ENCODE measurements at places on chromosomes 6 and 20.

DNA sequence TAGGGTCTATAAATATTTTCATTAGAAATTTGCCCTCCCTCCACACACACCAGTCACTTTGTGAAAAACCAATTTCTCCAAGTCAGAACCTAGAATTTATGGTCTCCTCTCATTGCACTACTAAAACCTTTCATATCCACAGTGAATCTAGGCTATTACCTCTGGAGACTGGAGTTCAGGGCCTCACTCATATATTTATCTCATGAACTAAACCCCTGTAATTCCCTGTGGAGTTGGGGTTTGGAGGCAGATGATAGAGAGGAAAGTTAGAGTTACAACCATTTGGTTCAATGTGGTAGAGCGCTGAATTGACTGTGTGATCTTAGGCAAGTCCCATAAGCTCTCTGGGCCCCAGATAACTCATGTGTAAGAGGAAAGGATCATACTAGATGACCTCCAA lies 18.2 kb upstream of the CEP85L start:
- no peak for DNase-seq

DNA sequence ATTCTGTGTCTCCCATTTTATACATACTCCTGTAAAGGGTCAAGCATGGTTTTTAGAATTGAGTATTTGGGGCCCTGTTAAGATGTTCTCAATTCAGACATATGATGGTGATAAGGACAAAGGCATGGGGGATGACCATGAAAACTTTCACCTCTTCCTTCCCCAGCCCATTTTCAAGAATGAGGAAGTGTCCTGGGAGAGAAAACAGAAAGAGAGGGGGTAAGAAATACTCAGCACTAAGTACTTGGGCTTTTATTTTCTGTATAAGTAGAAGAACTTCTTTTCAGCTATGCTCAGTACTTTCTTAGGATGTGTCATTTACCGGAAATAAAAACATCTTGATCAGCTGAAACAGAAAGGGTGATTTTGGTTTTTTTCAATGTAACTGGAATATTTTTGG lies 10.9 kb upstream of the MBOAT1 start:
- no peak for DNase-seq

- DNase-seq, result no peak
These were observed 143.9 kb upstream of the ZNF217 start for GRCh38 chr20:53737396-53738038.

DNA sequence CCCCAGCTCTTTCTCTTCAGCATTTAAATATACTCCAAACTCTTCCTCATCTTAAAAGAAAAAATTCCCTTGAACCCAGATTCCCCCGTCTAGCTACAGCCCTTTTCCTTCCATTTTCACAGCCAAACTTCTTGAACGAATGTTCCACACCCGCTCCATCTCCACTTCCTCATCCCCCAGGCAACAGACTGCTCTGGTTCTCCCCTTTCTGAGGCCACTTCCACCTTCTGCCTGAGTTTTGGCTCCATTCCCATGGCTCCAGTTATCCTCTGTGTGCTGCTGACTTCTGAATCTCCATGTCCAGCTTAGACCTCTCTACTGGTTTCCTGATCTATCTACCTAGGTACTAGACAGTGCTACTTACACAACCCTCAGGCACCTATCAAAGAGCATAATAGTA lies 106.4 kb downstream of the RALGAPA2 start:
- DNase-seq, result no peak

GRCh38 chr6:34390531-34391472 lies 1.7 kb downstream of the NUDT3 start:
- DNase-seq, result no peak

- DNase-seq, result no peak
These were observed 38.9 kb downstream of the ARHGAP40 start for GRCh38 chr20:38640521-38640920.

GRCh38 chr6:142647449-142648035 lies 297.4 kb downstream of the HIVEP2 start:
- no peak for DNase-seq

- DNase-seq, result no peak
These were observed 59.3 kb downstream of the DLL1 start for GRCh38 chr6:170231293-170232185.

- no peak for DNase-seq
These were observed 55.7 kb upstream of the NKX2-2 start for GRCh38 chr20:21569586-21569985.

DNA sequence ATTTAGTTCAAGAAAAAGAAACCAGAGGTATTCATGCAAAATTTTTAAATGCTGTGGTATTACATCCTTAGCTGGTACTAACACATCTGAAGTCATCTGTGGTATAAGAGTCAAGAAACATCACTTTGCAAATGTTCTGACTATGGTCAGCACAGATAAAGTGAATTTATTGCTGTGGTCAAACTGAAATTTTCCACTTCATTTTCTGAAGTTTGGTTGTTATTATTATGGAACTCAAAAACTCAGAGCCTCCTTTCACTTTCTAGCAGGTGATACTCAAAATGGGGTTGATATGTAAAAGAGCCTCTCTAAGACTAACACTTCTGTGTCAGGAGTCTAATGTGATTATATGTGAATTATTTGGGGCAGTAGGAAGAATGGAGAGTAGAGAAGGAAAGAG lies 257.8 kb downstream of the RNGTT start:
- DNase-seq, result no peak

DNA sequence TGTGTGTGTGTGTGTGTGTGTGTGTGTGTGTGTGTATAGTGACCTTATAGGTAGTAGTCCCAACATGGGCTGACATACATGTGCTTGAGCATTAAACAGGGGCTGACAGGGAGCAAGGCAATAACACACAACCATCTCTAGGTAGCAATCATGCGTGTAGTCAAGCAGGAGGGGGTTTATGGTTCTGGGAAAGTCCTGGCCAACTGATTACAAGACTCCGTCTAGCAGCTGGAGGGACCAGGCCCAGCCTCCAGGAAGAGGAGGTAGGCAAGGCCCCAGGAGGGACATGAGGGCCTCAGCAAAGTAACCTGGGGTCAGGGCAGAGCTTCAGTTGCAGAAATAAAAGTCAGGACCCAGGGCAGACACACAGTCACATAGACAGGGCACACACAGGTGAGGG lies 60.6 kb upstream of the E2F3 start:
- no peak for DNase-seq

DNA sequence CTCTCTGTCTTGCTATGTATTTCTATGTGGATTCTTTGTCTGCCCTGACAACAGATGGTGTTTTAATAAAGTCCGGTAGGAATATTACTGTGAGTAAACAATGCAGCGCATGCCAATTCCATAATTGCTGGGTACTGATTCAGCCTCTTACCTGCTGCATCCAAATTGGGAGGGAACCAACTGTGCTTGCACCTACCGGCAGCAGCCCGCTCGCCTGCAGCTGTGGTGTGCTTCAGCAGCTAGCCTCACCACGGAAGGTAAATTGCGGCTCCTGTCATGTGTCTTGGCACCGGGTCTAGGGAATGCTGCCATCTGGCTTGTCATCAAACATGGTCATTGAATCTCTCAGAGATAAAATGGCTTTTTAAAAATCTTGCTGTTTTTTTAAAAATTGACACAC lies 704.8 kb upstream of the SLC35B3 start:
- no peak for DNase-seq

GRCh38 chr20:22802296-22802695 lies 217.9 kb upstream of the FOXA2 start:
- no peak for DNase-seq

DNA sequence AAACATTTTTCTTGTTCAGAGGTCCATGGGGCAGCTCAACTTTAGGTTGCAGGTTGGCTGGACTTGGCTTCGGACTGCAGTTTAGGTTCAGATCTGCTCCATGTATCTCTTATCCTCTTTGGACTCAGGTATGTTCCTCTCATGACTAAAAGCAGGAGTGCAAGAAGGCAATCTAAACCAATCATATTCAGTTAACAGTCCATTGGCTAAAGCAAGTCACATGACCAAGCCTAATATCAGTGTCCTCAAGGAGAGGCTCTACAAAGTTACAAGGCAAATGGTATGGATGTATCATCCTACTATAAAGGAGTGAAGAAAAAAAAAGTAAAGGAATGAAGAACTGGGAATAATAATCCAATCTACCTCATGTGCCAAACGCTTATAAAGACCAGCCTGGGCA lies 2.5 kb upstream of the ACTR5 start:
- no peak for DNase-seq

GRCh38 chr6:21591446-21591845 lies 2.1 kb upstream of the SOX4 start:
- no peak for DNase-seq

GRCh38 chr6:98047871-98048270 lies 764.9 kb upstream of the MMS22L start:
- DNase-seq, result no peak

DNA sequence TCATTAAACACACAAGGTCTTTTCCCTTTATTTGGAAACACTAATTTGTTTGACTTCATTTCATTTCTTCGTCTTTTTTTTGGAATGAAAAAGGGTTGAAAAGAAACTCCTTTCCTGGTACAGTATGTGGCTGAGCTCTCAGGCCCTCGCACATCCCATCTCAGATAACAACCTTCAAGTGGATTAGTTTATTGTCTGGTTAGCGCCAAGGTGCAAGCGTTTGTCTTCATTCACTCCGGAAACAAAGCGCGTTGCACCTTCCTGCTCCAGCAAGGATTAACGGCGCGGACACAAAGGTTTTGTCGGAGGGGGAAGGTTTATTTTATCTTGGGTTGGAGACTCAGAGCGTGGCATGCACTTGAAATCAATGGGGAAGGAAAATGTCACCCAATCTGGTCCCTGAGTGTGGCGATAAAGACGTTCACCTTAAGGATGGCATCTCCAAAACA lies 5.3 kb upstream of the NKX2-2 start:
- no peak for DNase-seq

DNA sequence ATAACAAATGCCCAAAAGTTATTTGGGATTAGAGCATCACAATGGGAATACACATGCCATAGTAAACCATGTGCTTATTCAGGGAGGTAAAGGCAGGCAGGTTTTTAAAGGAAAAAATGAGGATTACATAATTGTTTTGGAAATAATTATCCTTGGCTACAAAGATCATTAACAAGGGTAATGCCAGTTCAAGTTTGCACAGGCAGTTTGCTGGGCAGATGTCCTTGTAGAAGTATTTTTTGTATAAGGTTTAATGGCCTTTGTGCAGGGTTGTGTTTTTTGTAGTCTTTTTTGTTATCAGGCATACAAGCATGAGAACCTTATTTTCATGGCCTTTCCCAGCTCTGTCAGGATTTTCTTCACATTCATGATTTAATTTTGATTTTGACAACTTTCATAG lies 24.7 kb downstream of the FBXO9 start:
- DNase-seq, result no peak

DNA sequence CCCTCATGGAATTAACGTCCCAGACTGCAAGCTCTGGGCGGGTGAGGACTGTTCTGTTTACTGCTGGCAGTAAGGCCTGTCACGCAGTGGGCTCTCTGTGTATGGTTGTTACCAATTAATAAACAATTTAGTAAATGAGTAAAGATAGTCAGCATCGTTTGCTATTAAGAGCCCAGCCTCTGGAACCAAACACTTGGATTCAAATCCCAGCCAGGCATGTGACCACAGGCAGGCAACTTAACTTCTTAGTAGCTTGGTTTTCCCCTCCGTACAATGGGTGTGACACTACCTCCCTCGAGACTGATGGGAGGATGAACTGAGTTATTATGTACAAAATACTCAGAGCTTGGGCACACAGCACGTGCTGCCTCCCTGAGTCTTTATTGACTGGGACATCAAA lies 137.7 kb upstream of the ARMC2 start:
- no peak for DNase-seq

GRCh38 chr20:24676978-24677370 lies 207.5 kb downstream of the SYNDIG1 start:
- no peak for DNase-seq

- no peak for DNase-seq
These were observed 23.7 kb downstream of the TRAF3IP2 start for GRCh38 chr6:111581957-111582356.
